ENCODE measurements at places on chromosomes 5 and 9. TPM values are rescaled to one million over a fixed set of nuclear protein-coding genes. Genes with fewer than 3 reads are reported as not detected.

The C5orf46 gene
- 2.6 TPM for total RNA-seq

DNA sequence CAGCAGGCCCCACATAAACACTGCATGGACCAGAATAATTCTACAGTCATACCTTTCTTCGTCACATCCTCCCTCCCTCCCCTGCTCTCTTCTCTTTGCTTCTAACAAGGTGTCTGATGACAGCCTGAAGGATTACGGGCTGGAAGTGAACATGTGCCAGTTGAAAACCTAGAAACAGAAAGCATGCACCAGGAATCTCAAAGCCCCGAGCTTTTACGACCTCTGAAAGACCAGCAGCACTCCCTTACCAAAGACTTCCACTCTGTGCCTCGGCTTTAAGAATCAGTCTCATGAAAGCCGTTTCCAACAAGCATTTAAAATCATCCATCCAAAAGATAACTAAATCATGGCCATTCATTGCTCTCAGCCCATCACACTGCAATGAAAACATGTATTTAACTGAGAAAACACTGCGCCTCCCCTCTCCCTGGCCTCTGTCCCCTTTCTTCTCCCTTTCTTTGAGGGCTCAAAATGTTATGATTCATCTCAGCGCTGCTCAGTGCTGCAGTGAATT lies 21.3 kb downstream of the MSX2 start:
- no peak for DNase-seq

DNA sequence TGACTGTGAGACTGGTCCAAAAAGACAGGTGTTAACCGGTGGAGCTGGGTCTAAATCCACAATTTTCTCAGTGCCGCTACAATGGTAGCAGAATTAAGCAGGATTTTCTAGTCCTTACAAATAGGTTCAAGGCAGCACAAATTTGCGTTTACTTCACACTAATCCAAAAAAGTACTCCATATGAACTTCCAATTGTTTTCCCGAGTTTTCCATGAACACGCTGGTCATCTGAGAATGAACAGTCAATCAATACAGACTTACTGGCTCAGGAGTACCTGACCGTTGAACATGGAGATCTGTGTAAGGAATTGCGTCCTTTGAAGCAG lies 709 bp downstream of the SLC35D2 start:
- no peak for DNase-seq

The ALDOB gene
- total RNA-seq: not detected

The CEL gene
- 0.18 TPM for total RNA-seq

The POU5F2 gene
- 0.57 TPM for total RNA-seq

The INSL6 gene
- total RNA-seq: not detected

All from Daoy (cell line).